ENCODE measurements at places on chromosomes 3 and 15. TPM values are rescaled to one million over a fixed set of nuclear protein-coding genes. Genes with fewer than 3 reads are reported as not detected.
A peak's percentile ranks its signal among the peaks of the same experiment; 100 is the strongest.

The FGD5 gene
- total RNA-seq, result not detected

The CTDSPL gene
- 6.1 TPM for total RNA-seq

The POLQ gene
- total RNA-seq, result 31.0 TPM

The CACNA1D gene
- total RNA-seq, result 0.77 TPM

The CCDC13 gene
- 0.16 TPM for total RNA-seq

The WDR76 gene
- 80.4 TPM for total RNA-seq

The CD96 gene
- 60.5 TPM for total RNA-seq

The SLC2A2 gene
- not detected for total RNA-seq

The INO80 gene
- 33.1 TPM for total RNA-seq

The LEKR1 gene
- total RNA-seq, result 0.14 TPM

The PLSCR2 gene
- not detected for total RNA-seq

The TGM4 gene
- not detected for total RNA-seq

DNA sequence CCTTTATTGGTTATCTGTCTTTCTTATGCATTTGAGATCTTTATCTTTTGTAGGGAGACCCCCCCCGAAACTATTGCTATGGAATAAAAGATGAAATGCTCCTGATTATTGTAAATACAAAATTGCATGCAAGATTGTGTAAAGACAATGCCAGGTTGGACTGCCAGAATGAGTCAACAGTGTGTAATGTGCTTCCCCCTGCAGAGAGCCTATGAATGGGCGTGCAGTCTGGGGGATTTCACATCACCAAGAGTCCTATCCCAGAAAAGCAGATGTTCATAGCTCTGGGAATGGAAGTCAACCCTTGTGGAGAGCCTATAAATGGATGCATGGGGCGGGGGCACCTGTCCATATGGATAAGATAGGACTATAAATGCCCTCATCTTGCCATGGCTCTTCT is 584.3 kb downstream of the NSUN3 start:
- no peak overlapping the region for H3K4me3 ChIP-seq
- H3K27me3 ChIP-seq, result no peaks in the 10 kb centered on the region
- DNase-seq, result no peak
- no peaks in the 10 kb centered on the region for H3K36me3 ChIP-seq
- H3K27ac ChIP-seq, result no peak overlapping the region
- no peaks in the 10 kb centered on the region for H3K4me1 ChIP-seq

- H3K27ac ChIP-seq, result no peak overlapping the region
- H3K4me1 ChIP-seq, result no peaks in the 10 kb centered on the region
- H3K4me3 ChIP-seq, result no peak overlapping the region
- no peak for DNase-seq
Measured at GRCh38 chr15:45892182-45892581, 257.4 kb downstream of the SQOR start.

DNA sequence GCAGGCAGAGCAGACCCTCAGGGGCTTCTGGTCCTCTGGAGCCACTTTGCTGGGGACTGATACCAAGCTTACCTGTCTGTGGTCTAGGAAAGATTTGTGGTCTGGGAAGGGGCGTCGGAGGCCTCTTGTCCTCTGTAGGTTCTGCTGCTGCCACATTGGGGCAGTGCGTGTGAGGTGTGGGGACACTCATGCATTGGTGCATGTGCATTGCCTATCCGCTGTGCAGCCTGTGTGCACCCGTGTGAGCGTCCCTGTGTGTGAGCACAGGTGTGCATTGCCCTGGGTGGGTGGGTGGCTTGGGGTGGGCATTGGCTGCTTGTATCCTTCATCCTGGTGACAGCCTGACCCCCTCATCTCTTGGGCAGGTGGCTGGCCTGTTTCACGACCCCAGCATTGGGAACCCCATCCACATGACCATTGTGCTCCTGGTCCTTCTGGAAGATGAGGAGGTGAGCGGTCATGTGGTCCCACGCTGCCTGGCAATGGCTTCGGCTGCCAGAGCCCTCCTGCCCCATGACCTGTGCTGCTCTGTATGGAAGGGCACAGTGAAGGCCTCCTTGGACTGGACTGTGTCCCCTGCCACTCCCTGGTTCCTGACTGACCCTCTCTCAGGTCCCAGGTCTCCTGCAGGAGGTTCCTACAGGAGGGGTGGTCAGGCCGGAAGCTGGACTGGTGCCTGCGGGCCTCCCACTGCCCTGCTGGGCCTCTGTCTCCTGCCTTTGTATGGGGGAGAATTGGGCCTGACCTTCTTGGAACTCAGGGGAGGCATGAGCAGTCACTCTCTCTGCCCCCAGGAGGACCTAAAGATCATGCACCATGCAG is 41.5 kb downstream of the SAXO2 start:
- no peak overlapping the region for H3K4me3 ChIP-seq
- no peak for DNase-seq
- peaks cover 3% of the 10 kb centered on the region for H3K4me1 ChIP-seq
- peaks cover 5% of the 10 kb centered on the region for H3K27me3 ChIP-seq
- H3K36me3 ChIP-seq, result no peaks in the 10 kb centered on the region

- H3K4me1 ChIP-seq, result peaks cover 5% of the 10 kb centered on the region
- DNase-seq, result no peak
- no peak overlapping the region for H3K4me3 ChIP-seq
- peaks cover 50% of the 10 kb centered on the region for H3K36me3 ChIP-seq
Measured at GRCh38 chr3:171092467-171092911, 66.0 kb upstream of the SLC2A2 start.

- H3K4me1 ChIP-seq, result no peaks in the 10 kb centered on the region
- peak; percentile 8 for DNase-seq
- no peak overlapping the region for H3K4me3 ChIP-seq
- H3K36me3 ChIP-seq, result no peaks in the 10 kb centered on the region
- H3K27me3 ChIP-seq, result peaks cover 6% of the 10 kb centered on the region
Measured at GRCh38 chr3:131762981-131763564, 260.3 kb upstream of the MRPL3 start.

DNA sequence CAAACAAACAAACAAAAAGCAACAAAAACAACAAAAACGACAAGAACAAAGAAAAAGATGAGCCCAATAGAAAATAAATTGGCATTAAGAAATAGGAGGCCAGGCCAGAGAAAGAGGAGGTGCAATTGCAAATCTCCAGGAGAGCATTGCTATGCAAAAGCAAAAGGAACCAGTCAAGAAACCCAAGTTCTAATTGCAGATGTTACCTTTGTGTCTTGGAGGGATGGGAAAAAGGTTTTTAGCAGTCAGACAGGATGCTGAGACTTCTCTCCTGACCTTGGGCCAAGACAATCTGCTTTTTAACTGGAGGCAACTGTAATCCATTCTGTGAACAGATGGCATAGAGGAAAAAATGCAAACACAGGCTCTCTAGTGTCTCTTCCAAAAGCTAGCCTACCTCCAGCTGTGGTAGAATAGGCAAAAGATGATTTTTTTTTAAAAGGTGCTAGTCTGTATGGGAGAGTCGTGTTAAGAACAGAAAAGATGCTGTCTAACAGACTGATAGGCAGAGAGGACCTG is 56.4 kb downstream of the LSAMP start:
- H3K4me3 ChIP-seq, result no peak overlapping the region
- H3K27ac ChIP-seq, result no peak overlapping the region
- no peaks in the 10 kb centered on the region for H3K36me3 ChIP-seq
- H3K4me1 ChIP-seq, result no peaks in the 10 kb centered on the region

GRCh38 chr3:140052771-140053702 is 118.1 kb downstream of the CLSTN2 start:
- DNase-seq, result no peak
- no peak overlapping the region for H3K27ac ChIP-seq
- no peak overlapping the region for H3K4me3 ChIP-seq
- no peaks in the 10 kb centered on the region for H3K4me1 ChIP-seq
- H3K36me3 ChIP-seq, result no peaks in the 10 kb centered on the region

GRCh38 chr3:156413293-156413892 is 141.5 kb downstream of the SSR3 start:
- H3K36me3 ChIP-seq, result no peaks in the 10 kb centered on the region
- H3K4me3 ChIP-seq, result no peak overlapping the region
- H3K4me1 ChIP-seq, result no peaks in the 10 kb centered on the region

DNA sequence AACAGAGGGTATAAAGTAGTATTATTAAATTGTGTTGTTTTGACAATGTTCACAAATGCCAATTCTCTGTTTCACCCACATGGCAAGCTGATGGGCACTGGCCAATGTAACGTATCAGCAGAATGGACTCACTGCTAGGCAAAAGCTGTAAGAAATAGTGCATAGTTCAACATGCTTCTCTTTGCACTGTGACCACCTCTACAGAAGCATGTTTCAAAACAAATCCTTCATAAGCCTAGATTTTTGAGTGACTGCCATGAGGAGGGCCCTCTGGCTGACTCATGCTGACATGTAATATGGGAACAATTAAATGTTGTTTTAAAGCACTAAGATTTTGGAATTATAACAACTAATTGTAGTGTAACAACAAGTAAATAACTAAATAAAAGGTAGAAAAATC is 3.2 kb downstream of the GBE1 start:
- peak; percentile 38 for DNase-seq
- H3K27ac ChIP-seq, result no peak overlapping the region
- H3K36me3 ChIP-seq, result peaks cover 59% of the 10 kb centered on the region
- H3K27me3 ChIP-seq, result no peaks in the 10 kb centered on the region
- peaks cover 44% of the 10 kb centered on the region for H3K4me1 ChIP-seq

GRCh38 chr15:80259942-80260510 is 8.0 kb upstream of the CTXND1 start:
- H3K36me3 ChIP-seq, result no peaks in the 10 kb centered on the region
- H3K4me3 ChIP-seq, result no peak overlapping the region
- no peak overlapping the region for H3K27ac ChIP-seq
- H3K27me3 ChIP-seq, result peaks cover 15% of the 10 kb centered on the region
- no peak for DNase-seq

DNA sequence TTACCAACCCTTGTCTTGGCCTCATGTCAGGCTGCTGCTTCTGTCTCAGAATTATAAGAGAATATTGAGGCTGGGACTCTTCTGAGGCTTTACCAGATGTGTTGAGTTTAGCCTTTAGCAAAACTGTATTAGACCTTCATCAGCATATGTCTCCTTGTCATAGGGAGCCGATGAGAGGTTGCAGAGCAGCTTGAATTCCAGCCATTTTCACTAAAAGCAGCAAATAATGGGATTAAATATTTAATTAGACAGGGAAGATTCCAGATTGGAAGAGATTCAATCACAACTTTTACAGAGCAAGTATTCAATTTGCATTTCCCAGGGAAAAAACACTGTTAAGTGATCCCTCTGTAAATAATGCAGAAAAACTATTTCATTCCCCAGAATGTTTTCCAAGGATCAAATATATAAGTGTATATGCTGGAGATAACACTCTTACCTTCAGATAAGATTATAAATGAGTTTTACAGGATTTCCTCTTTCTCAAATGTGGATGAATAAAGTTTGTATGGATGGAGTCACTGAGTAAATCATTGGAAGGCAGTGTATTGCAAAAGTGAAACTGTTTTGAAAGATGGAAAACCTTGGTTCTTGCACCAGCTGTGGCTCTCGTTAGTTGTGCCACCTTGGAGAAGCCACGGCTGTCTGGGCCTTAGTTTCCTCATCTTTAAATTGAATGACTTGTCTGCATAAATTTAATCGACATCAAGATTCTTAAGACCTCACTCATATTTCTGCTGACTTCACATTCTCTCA is 466.4 kb upstream of the SGO1 start:
- no peak overlapping the region for H3K27ac ChIP-seq
- no peaks in the 10 kb centered on the region for H3K4me1 ChIP-seq
- H3K27me3 ChIP-seq, result no peaks in the 10 kb centered on the region
- DNase-seq, result no peak

DNA sequence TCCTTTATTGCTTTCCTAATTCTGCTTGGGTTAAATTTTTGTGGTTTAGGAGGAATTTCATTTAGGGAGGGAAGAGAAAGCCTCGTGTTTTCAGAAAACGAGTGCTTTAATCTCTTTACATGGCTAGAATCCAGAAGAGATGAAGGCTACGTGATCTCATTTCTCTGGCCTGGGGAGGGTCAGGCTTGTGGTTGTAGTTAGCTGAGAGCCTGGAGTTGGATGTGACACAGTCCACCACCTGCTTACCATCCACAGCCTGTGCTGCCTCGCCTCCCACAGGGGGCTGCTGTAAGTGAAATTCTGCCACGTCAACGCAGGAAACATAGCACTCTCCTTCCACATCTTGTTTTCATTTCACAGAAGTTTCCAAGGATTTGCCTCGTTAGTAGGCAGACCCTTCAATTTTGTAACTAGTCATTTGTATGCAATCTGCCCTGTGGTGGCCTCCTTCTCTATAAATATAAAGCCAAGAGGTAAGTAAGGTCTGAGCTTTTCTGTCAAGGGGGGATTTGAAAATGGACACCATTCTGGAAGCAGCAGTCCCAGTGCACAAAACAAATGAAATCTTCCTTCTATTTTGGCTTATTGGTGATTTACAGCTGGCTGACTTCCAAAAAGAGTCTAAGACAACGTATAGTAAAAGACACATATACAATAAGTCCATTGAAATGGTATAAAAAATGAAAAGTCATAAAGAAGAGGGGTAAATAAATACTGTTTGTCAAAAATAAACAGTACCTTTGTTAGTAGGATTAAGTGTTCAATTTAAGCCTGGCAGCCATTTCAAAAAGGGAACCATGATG is 3.4 kb downstream of the GXYLT2 start:
- no peak overlapping the region for H3K27ac ChIP-seq
- DNase-seq, result no peak
- peaks cover 66% of the 10 kb centered on the region for H3K27me3 ChIP-seq
- peaks cover 8% of the 10 kb centered on the region for H3K4me1 ChIP-seq
- H3K36me3 ChIP-seq, result peaks cover 2% of the 10 kb centered on the region

DNA sequence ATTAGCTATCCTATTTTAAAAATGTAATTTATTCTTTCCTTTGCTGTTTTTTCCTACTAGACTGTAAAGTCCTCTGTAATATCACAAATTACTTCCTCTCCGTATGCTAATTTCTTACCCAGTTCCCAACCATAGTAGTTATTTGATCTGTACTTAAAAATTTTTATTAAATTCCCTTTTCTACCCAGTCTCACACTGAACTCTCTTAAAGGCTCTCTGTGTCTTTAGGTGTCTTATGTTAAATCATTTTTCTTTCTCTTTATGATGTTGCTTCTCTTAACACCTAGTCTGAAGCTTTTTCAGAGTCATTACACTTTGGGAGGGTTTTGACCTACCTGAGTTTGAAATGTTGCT is 378.6 kb downstream of the NSUN3 start:
- no peak overlapping the region for H3K27ac ChIP-seq
- H3K27me3 ChIP-seq, result no peaks in the 10 kb centered on the region
- H3K36me3 ChIP-seq, result no peaks in the 10 kb centered on the region

DNA sequence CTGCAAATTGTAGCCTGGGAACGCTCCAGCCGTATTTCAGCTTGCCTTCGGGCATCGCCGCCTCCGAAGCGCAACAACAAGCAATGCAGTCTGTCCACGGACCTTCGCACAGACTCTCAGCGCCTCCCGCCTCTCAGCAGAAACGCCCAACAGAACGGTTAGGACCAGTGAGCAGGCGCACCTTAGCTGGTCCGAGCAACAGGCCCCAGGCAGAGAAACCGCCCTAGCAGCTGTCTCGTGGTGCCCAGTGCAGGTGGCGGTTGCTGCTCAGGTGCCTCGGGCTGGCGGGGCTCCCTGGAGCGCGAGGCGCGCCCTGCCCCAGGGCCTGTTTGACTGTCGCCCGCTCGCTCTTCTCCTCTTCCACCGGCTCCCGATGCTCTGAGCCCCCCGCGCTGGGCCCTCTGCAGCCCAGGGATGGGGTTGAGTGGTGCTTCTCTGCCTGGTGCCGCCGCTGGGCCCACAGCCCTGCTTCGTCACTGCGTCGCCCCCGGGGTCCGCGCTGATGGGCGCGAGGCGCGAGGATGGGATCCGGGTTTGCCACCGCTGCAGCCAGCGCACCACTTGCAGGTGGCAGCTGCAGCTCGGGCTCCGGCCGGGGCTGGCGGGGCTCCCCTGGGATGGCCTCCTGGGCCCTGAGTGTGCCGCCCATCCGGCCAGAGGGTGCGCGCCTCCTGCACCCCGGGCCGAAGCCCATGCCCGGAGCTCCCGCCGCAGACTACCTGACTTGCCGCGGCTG is 268.4 kb upstream of the FRG2C start:
- no peaks in the 10 kb centered on the region for H3K36me3 ChIP-seq
- H3K27me3 ChIP-seq, result no peaks in the 10 kb centered on the region
- no peak for DNase-seq

Data from activated CD4-positive, alpha-beta T cell treated with anti-CD3 and anti-CD28 coated beads, Interleukin-2, amount 10 ng/mL, durations not matched to agents 24 days and 14 days (primary cell).